Activated CD4-positive, CD25-positive, alpha-beta regulatory T cell treated with anti-CD3 and anti-CD28 coated beads, Interleukin-2, amount 50 U/mL, for 16 hours (primary cell): ENCODE measurements at places on chromosomes 3 and 15.

DNA sequence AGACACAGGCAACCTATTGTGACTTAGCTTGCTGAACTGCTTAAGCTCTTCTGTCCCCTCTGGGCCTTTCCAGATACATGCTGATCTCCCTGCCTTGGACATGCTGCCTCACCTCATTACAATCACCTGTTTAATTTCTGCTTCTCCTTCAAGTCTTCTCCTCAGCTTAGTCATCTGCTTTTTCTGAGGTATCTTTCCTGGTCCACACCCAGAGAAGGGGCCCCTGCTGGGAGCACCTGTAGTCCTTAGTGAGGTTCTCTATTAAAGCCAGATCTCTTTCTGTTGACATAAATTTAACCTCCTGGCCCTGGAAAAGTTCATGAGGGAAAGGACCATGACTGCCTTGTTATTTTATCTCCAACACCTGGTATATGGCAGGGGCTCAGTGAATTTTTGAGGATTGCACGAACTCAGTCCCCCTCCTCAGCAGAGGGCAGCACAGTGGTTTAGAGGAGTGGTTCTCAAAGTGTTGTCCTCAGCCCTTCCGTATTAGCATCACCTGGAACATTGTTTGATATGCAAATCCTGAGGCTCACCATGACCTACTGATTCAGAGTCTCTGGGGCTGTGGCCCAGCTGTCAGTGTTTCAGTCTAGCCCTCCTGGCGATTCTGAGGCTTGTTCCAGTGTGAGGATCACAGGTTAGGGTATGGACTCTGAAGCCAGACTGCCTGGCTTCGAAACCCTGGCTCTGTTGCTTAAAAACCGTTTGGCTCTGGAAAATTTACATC lies 12.7 kb downstream of the COL6A6 start:
- DNase-seq = no peak

DNA sequence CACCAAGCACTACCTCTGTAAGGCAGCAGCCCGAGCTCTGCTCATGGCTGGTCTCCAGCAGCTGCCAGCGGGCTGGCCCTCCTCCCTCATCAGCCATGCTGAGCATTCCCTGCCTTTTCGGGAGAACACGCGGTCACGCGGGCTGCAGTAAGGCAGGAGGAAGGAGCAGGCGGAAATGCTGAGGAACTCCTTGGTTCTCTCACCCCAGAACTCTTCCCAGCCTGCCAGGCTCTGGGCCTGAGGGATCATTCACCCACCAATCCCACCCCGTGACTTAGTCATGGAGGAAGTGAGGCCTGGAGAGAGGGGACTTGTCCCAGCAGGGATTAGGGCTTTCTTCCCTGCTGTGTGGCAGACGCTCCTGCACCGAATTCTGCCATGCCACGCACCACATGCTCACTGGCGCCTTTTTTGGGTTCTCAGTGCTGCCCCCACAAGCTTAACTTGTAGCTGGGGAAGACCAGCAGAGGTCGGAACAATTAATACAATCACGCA lies 42.9 kb upstream of the RPL32 start:
- no peak for DNase-seq

- no peak for DNase-seq
These were observed 5.2 kb downstream of the TBC1D2B start for GRCh38 chr15:78072080-78072892.

DNA sequence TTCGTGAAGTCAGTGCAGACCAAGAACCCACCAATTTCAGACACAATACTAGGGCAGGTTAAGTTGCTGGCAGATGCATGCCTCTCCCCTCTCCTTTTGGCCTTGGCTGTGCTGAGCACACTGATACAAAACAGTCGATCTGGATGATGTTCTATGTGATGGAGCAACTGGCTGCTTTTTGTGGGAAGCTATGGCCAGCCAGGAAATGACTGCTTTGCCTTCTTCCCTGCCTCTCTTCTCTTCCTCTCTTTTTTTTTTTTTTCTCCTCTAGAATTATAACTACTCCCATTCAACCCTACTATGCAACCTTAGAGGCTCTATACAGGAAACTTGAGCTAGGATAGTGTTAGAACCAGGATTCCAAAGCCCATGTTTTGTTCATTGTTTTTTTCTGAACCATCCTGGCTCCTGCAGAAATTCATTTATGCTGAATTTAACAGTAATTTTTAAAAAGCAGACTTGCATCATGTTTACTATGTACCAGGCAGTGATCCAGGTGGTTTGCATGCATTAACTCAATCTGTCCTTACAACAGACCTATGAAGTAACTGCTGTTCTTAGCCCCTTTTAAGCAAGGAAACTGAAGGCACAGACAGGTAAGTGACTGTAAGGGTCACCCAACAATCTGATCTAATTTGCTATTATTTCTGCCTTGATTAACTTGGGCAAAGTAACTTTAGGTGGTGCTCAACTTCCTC lies 62.9 kb downstream of the PLD1 start:
- DNase-seq = no peak

- DNase-seq = no peak
These were observed 533.1 kb upstream of the NAALADL2 start for GRCh38 chr3:174325834-174326700.

DNA sequence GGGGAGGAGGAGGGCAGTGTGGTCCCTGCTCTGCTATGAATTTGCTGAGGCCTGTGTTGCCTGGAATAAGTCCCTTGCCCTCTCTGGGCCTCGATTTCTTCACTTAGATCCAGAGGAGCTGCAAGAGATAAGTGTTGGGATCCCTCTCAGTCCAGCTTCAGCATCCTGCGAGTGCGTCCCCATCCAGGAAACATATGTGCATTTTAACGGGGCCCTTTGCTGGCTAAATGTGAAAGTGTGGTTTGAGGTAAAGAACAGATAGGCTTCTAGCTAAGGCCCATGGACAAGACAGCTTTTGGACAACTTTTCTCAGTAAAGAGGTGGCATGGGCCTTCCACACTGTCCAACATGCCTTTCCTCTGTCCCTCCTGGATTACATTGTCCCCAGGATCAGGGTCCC lies 26.5 kb downstream of the RPLP1 start:
- DNase-seq = no peak

DNA sequence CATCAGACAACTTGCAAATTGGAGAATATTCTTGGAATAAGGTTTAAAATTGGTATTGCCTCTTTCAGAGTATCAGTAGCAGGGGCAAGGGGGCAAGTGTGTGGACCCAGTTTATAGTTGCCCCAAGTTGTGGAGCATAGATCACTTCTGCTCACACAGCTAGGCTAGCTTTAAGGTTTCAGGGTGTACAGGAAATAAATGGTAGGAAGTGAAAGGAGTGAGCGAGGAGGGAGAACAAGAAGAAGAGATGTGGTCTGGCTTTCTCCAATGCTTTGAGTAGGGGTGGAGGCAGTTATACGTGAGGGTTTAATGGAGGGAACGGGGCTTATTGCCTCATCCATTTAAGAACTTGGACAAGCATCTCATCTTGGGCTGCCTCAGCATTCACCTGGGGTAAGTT lies 290.0 kb upstream of the CFAP20DC start:
- no peak for DNase-seq

DNA sequence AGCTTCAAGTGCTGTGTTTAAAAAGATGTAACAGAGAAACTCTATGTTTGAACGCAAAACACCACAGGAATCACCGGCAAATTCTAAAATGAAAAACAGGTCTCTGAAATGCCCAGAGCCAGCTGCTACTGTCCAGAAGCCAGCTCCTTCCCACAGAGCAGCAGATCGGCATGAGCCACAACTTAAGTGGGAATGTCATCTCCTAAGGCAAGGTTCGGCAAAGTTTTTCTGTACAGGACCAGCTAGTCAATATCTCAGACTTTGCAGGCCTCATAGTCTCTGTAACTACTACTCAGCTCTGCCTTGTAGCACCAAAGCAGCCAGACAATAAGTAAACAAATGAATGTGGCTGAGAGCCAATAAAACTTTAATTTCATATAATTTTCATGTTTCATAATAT lies 4.9 kb downstream of the PLOD2 start:
- no peak for DNase-seq
